Natural killer cell (primary cell): ENCODE measurements at places on chromosomes 3 and 15. TPM values are rescaled to one million over a fixed set of nuclear protein-coding genes. Genes with fewer than 3 reads are reported as not detected.

DNA sequence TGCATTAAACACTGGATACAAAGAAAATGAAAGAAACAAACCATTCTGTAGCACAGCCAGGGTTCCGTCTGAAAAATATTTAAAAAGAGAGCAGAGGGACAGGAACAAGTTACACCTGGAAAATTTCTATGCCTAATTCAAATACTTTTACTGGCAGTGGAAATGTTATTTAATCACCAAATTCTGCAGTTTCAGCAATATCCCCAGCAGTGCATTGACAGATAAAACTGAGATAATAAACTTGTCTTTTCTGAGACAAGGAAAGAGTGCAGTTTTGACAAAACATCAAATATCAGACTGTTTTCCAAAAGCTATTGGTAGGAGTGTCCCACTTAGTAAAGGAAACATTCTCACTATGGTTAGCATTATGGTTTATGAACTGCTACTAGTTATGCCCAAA lies 173.4 kb upstream of the FAM3D start:
- H3K4me1 ChIP-seq = no peaks in the 10 kb centered on the region
- no peak overlapping the region for H3K27ac ChIP-seq
- no peak for DNase-seq
- no peaks in the 10 kb centered on the region for H3K36me3 ChIP-seq

Gene IRAK2
- total RNA-seq = 10.9 TPM

DNA sequence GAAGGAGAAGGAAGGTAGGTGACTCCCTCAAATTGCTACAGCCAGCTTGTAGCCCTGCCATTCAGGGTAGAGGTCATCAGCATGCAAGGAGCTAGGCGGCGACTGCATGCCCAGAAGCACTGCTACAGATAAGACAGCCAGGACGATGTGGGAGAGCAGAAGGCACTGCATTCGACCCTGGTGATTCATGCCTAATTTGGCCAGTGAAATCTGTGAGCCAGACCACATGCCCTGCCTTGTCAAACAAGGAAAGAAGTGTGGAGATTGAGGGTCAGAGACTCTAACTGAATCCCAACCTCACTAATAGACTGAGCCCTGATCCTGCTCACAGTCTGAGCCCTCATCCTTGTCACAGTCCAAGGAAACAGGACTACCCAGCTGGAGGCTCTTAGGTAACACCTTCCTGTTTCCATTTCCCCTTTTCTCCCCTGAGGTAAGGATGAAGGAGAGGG lies 86.6 kb downstream of the LINGO1 start:
- H3K4me1 ChIP-seq = peaks cover 16% of the 10 kb centered on the region
- DNase-seq = no peak
- no peaks in the 10 kb centered on the region for H3K36me3 ChIP-seq
- no peak overlapping the region for H3K4me3 ChIP-seq
- H3K27ac ChIP-seq = no peak overlapping the region

- no peaks in the 10 kb centered on the region for H3K4me1 ChIP-seq
- DNase-seq = no peak
- no peaks in the 10 kb centered on the region for H3K27me3 ChIP-seq
- no peak overlapping the region for H3K27ac ChIP-seq
- H3K4me3 ChIP-seq = no peak overlapping the region
Measured at GRCh38 chr3:128252083-128252482, 98.8 kb downstream of the EEFSEC start.

DNA sequence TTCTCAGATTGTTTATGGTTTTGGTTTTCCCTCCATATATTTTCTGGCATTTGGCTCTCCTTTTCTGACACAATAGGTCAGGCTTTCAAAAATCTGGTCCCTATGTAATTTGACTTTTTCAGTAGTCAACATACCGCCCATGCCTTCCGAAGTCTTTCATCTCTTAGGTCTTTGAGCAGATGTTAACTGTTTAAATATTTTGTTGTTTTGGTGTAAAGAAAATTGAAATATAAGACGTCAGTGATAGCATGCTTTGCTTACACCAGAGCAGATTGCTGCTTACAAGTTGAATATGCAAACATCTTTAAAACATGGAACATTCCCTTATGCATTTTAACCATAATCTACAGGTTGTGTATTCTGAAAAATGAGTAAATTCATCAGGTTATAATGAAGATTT lies 233.0 kb downstream of the PTPRG start:
- H3K27me3 ChIP-seq = no peaks in the 10 kb centered on the region
- H3K27ac ChIP-seq = no peak overlapping the region
- no peak overlapping the region for H3K4me3 ChIP-seq
- DNase-seq = no peak
- no peaks in the 10 kb centered on the region for H3K4me1 ChIP-seq
- no peaks in the 10 kb centered on the region for H3K36me3 ChIP-seq

GRCh38 chr3:183212565-183212964 lies 40.5 kb upstream of the B3GNT5 start:
- no peaks in the 10 kb centered on the region for H3K27me3 ChIP-seq
- peaks cover 5% of the 10 kb centered on the region for H3K4me1 ChIP-seq
- H3K4me3 ChIP-seq = no peak overlapping the region
- DNase-seq = no peak

Gene SAMMSON
- total RNA-seq = not detected

DNA sequence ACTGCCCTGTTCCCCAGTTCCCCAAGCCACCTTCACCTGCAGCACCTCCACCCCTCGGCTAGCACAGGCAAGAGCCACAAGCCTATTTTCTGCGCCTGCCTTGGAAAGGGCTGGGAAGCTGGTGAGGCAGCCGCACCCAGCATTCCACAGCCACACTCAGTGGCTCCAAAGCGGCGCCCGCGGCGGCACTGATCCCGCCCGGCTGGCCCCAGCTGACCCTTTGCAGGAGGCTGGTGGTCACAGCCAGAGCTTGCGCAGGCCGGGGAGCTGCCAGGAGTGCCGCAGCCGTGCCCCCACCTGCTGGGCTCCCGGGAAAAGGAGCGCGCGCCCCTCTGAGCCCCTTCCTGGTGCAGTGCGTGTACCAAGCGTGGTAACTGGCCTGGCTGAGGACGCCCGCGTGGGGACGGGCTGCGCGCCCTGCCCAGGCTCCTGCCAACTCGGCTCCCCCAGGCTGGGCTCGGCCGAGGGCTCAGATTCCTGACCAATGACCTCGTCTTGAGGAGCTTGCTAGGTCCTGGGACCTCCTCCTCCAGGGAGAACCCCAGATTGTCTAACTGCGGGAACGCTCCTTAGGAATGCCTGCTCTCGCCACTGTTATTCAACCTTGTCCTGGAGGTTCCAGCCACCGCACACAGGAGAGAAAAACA lies 13.3 kb downstream of the GRAMD2A start:
- no peak overlapping the region for H3K4me3 ChIP-seq
- no peaks in the 10 kb centered on the region for H3K4me1 ChIP-seq
- peaks cover 9% of the 10 kb centered on the region for H3K27me3 ChIP-seq
- no peak for DNase-seq

Gene STARD9
- 20.1 TPM for total RNA-seq

GRCh38 chr15:82263350-82263749 lies 732 bp downstream of the SAXO2 start:
- no peaks in the 10 kb centered on the region for H3K27me3 ChIP-seq
- peak overlapping the region; percentile 26 for H3K27ac ChIP-seq
- peaks cover 4% of the 10 kb centered on the region for H3K36me3 ChIP-seq
- no peak for DNase-seq

DNA sequence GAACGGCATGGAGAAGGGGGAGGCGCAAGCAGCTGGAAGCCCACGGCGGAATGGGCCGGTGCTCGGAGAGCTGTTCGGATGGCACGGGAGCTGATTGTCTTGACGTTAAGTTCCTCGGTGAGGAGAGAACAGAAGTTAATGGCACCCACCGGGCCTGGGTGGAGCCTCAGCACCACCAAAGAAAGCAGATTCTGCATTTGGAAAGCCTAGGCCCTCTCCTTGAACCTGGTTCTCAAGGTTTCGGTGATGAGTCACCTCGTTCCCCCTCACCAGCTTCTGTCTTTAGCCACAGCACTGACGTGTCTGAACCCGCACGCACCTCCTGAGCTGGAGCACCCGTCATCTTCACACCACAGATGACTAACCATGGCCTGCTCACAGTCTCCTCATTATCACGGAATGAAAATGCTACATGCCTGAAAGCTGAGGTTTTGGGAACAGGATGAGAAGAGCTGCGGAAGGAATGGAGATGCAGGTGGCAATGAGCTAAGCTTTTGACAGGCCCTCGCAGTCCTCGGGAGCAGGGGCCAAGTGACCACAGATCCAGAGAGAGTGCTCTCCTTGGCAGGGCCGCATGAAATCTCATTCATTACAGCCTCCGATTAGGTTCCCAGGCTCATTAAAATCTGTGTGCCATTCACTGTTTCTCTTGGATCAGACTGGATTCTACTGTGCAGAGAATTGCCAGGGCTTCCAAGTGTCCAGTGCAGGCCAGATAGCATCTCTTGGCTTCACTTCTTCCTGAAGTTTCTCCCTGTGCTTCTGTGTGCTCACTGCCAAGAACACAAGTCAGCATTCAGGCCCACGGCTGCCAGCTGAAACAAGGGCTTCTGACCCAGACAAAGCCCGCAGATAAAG lies 96.3 kb upstream of the DLG1 start:
- H3K27ac ChIP-seq = no peak overlapping the region
- H3K36me3 ChIP-seq = no peaks in the 10 kb centered on the region
- no peak overlapping the region for H3K4me3 ChIP-seq
- H3K4me1 ChIP-seq = no peaks in the 10 kb centered on the region
- no peaks in the 10 kb centered on the region for H3K27me3 ChIP-seq

DNA sequence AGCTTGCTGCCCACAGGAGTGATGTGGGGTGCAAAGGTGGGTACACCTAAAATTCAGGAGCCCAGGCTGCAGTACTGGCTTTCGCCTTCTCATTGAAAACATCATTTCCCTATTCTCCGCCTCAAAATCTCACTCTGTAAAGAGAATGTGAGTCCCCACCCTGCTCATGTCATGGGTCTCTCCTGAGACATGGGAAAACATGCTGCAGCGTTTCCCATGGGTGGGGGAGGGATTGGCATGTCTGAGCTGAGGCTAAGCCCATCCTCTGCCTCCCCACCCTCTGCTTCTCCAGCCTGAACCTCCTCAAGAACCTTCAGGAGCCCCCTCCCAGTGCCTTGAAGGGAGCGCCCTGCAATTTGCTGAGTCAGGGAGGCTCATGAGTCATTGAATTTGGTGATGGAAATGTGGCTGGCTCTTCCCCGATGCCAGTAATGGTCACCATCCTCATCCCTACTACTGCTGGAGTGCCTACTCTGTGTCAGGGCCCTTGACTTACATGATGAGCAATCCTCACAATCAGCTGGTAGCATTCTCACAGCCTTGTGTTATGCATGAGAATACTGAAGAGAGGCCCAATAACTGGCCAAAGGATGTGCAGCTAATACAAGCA lies 28.8 kb downstream of the WNT5A start:
- no peaks in the 10 kb centered on the region for H3K36me3 ChIP-seq
- H3K27ac ChIP-seq = no peak overlapping the region
- DNase-seq = no peak

- no peak overlapping the region for H3K4me3 ChIP-seq
- no peaks in the 10 kb centered on the region for H3K27me3 ChIP-seq
- H3K27ac ChIP-seq = no peak overlapping the region
- H3K36me3 ChIP-seq = no peaks in the 10 kb centered on the region
- peak; percentile 38 for DNase-seq
Measured at GRCh38 chr3:4271834-4272233, 31.3 kb upstream of the SETMAR start.

DNA sequence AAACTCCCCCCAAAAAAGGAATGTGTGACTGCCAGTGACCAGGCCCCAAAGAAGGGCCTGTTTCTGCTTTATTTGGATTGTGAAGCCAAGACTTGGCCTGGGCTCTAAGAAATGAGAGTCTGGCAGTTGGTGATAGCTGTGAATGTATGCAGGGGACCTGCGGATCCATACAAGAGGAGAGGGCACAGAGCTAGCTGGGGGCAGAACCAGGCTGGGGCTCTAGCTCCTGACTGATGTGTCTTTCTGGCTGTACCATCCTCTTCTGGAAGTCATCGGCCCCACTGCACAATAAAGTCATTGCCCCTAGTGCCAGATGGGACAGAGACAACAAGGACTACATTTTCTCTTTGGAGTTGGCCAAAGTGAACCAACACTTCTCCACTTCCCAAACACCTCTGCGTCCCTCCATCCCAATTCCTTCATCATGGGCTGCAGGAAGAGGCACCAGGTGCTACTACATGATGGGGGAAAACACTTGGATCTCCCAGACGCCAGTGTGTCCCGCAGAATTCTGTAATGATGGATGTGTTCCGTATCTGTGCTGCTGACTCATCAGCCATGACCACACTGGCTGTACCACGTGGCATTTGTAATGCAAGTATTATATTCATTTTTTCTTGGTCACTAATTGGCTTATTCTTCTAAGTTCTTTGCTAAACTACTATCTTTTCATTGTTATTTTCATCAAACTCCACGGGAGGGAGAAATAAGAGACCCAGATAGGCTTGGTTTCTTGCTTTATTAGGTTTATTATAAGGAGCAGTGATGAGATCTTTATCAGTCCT lies 1.7 kb upstream of the PLA2G4F start:
- H3K4me3 ChIP-seq = no peak overlapping the region
- no peak overlapping the region for H3K27ac ChIP-seq
- H3K36me3 ChIP-seq = peaks cover 44% of the 10 kb centered on the region
- no peak for DNase-seq
- no peaks in the 10 kb centered on the region for H3K27me3 ChIP-seq

Gene GOLGA8O
- total RNA-seq = 72.6 TPM

GRCh38 chr3:152205097-152205593 lies 63.6 kb upstream of the MBNL1 start:
- peak overlapping the region; percentile 83 for H3K27ac ChIP-seq
- peaks cover 17% of the 10 kb centered on the region for H3K4me1 ChIP-seq
- H3K27me3 ChIP-seq = no peaks in the 10 kb centered on the region
- no peaks in the 10 kb centered on the region for H3K36me3 ChIP-seq

DNA sequence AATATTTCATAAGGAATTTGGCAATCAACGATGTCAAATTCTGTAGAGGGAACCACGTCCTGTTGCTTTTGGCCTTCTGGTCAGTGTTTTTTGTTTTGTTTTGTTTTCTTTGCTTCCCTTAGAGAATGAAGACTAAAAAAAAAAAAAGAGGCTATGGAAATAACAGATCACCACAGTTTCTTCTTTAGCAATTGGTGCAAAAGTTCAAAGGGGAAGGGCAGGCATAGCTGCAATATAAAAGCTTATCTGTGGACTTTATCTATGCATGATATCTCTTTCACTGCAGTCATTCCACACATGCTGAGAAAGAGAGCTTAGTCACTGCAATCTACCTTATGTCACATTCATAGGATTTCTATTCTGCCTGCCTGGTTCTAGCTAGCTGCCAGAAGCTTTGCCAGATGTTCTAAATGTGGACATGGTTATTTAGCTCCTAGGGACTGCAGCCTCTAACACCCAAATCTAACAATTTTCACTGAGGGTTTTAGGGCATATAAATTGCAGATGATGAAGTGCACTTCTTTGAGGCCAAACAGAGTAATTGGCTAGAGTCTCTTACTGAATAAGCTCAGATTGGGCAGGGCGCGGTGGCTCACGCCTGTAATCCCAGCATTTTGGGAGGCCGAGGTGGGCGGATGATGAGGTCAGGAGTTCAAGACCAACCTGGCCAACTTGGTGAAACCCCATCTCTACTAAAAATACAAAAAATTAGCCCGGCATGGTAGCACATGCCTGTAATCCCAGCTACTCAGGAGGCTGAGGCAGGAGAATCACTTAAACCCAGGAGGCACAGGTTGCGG lies 637.2 kb downstream of the NTRK3 start:
- no peak overlapping the region for H3K4me3 ChIP-seq
- no peaks in the 10 kb centered on the region for H3K36me3 ChIP-seq
- no peak for DNase-seq
- H3K4me1 ChIP-seq = no peaks in the 10 kb centered on the region

Gene SMCO1
- not detected for total RNA-seq
